ENCODE measurements at places on chromosomes 16 and 17.
A peak's percentile ranks its signal among the peaks of the same experiment; 100 is the strongest.

DNA sequence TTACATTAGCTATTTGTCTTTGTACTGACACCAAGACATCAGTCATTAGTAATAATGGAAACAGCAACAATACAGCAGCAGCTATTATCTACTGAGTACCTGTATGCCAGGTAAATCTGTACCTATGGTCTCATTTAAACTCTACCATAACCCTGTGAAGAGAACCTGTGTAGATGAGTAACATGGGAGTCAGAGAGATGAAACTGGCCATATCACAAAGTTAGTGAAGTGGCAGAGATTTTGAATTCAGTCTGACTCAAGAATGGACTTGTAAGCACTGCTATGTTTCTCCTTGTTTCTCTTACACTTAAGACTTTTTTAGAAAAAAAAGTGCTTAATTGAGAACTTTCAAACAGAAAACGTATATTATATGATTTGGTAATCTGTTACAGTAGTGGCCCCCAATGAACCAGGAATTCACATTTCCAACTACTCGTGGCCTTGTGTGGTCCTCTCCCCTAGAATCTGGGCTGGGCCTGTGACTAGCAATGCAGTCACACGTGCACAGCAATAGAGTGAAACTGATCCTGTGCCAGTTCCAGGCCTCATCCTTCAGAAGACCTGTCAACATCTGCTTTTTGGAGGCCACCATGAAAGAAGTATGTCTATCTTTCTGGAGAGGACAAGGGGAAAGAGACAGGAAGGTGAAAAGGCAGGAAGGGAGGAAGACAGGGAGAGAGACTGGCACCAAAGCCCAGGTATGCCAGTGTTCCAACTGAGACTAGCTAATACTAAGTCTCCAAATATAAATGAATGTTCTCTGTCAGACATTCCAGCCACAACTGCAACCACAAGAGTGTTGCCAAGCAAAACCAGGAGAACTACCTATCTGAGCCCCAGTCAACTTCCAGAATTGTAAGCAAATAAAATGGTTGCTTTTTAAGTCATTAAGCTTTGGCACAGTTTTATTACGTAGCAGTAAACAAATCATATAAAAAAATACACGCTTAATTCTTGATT, 12.0 kb downstream of the CRLF3 start:
- DNase-seq, result peak; percentile 59

DNA sequence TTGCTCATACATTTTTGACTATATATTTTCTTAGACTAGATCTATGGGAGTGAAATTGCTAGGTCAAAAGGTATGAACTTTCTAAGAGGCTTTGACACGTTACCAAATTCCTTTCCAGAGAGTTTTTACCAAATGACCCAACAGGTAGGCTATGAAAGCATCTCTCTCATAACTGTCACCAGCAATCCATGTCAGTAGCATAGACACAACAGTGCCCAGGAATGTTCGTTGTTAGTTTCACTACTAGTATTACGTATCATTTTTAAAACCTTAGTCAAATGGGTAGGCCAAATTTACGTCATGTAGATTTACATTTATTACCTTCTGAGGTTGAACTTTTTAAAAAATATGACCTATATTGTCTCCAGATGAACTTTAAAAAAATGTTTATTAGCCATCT, 66.8 kb downstream of the MARCHF10 start:
- no peak for DNase-seq

DNA sequence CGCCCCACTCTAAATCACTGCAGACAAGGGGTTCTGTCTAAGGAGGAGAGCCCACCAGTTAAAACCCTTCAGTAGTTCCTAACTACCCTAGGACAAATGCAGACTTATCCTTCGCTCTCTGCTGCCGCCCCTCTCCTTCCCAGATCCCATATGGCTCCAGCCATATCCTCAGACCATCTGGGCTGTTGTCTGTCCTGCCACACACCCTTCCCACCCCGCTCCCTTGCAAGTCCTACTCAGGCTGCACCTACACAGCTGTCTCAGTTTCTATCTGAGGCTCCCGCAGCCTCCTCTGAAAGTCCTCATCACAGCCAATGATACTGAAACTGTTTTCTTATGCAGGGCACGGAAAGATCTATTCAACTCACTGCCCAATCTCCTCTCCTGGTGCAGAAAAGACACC, 720 bp upstream of the BCKDK start:
- DNase-seq, result no peak

DNA sequence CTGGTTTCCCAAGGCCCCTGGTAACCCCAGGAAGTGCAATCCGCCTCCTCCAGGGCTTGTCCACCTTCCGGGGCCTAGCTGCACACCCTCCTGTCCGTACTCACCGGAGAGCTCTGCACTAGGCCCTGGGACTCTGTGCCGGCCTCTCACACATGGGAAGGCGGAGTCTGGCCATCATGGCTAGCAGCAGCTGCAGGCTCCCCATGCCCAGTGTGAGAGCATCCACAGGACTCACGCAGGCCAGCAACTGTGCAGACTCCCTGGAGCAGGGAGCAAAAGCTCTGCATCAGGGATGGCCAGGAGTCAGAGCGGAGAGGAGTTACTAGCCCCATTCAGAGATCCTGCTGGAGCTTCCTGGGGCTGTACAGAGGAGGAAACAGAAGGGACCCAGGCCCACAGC, 20.2 kb downstream of the FOXN1 start:
- no peak for DNase-seq

- DNase-seq, result peak; percentile 90
Measured at GRCh38 chr16:21611198-21611555, 11.8 kb downstream of the METTL9 start.

- DNase-seq, result no peak
Measured at GRCh38 chr17:79699386-79700036, 31.2 kb upstream of the ENPP7 start.

- no peak for DNase-seq
Measured at GRCh38 chr17:82603981-82604448, 44.2 kb downstream of the WDR45B start.

DNA sequence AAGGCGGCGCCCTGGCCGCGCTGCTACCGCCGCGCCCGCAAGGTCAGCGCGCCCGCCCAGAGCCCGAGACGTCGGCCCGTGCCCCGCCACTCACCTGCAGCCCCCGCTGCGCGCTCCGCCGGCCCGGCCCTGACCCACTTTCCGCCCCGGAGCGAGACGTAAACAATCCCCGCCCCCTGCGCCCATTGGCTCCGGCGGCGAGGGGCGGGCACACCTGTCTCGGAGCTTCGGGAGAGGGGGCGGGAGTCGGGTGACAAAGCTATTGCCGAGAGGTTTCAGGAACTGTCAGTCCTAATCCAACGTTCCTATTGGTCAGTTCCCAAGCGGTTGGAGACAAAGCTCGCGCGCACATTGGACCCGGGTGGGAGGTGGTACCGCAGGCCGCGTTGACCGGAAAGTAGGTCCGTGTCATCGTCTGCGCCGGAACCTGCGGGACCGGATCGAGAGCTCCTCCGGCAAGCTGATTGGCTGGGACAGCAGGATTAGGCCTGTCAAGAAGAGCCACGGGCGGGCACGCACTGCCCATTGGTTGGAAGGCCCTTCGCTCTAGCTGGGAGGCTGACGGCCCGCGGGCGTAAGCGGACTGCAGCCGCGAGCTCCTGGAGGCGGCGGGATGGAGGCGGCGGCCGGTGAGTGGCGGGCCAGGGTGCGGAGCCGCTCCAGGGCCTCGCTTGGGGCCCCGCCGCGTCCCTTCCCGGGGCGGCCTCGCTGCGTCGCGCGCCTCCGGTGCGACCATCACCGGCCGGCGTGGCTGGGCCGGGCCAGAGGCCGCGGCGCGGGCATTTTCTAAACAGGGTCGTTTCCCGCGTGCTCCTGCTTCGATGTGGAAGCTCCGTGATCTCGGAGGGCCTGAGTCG, at the start of the genes NUBP2 and SPSB3:
Gene NUBP2 (plus strand): TSS at position 553 of the 857 bp plus-strand sequence. CDS start 61 bp downstream, at position 614.
Gene SPSB3 (minus strand): TSS at position 164 of the 857 bp plus-strand sequence. CDS start 1,088 bp downstream, outside the sequence.
- peak; percentile 99 for DNase-seq

GRCh38 chr16:83851473-83851872, 43.7 kb downstream of the HSBP1 start:
- no peak for DNase-seq

GRCh38 chr17:77615703-77616253, 342.7 kb upstream of the TNRC6C start:
- no peak for DNase-seq

- no peak for DNase-seq
Measured at GRCh38 chr17:50865868-50866260, 290 bp downstream of the TOB1 start.

GRCh38 chr17:68200689-68201417, 47.0 kb upstream of the AMZ2 start:
- peak; percentile 33 for DNase-seq

GRCh38 chr17:83175119-83175821, 95.9 kb downstream of the METRNL start:
- no peak for DNase-seq

- peak; percentile 42 for DNase-seq
Measured at GRCh38 chr16:11583166-11583565, 3.6 kb downstream of the LITAF start.

DNA sequence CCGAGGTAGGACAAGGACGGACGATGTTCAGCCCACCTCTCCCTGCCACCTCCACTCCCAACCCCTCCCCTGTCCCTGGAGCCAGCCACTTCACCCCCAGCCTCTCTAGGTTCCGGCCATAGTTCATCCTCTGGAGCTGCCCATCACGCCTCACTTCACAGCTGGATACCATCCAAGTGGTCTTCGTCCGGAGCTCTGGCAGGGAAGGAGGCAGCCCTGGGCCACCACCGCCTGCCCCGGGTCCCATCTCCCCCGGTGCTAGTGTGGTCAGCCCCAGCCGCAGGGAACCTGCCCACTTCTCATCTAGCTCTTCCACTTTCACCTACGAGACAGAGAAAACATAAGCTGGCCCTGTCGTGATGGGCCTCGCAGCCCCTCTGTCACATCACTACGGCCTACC, 6.3 kb upstream of the GPS2 start:
- no peak for DNase-seq

DNA sequence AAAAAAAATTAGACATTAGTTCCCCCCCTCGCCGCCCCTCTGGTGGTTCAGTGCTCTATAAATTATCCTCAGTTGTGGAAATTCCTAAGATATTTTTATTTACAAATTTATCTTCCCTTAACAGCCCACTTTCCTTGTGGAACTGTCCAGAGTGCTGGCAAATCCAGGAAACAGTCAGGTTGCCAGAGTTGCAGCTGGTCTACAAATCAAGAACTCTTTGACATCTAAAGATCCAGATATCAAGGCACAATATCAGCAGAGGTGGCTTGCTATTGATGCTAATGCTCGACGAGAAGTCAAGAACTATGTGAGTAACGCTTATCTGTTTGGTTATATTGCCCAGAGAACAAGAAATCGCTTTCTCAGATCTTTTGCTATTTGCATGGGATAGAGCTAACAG, 2.9 kb downstream of the KPNB1 start:
- DNase-seq, result no peak

DNA sequence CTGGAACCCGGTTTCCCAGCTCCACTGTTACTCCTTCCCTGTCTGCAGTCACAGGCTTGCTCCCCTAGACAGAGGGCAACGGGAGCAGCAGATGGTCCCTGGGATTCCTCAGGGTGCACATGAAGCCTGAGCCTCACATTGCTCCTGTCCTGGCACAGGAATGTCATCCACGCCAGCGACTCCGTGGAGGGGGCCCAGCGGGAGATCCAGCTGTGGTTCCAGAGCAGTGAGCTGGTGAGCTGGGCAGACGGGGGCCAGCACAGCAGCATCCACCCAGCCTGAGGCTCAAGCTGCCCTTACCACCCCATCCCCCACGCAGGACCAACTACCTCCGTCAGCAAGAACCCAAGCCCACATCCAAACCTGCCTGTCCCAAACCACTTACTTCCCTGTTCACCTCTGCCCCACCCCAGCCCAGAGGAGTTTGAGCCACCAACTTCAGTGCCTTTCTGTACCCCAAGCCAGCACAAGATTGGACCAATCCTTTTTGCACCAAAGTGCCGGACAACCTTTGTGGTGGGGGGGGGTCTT, 1.6 kb upstream of the DECR2 start:
- no peak for DNase-seq

DNA sequence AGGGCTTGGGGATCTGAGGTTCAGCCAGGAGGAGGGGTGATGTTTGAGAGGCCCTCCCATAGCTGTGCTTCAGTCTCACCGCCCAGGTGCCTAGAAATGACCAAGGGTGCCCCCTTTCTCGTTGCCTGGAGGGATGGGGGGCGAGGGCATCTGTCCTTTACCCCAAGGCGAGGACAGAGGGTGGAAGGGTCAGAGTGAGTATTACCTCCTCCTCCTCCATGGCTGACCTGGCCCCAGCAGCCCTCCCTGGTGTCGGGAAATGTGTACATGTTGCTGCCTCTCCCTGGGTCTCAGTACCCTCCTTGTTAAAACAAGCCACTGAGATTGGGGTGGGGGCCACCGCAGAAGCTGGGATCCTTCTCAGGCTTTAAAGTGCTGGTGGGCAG, 2.4 kb downstream of the NECAB2 start:
- no peak for DNase-seq

- no peak for DNase-seq
Measured at GRCh38 chr17:57678393-57678792, 66.7 kb downstream of the CCDC182 start.

DNA sequence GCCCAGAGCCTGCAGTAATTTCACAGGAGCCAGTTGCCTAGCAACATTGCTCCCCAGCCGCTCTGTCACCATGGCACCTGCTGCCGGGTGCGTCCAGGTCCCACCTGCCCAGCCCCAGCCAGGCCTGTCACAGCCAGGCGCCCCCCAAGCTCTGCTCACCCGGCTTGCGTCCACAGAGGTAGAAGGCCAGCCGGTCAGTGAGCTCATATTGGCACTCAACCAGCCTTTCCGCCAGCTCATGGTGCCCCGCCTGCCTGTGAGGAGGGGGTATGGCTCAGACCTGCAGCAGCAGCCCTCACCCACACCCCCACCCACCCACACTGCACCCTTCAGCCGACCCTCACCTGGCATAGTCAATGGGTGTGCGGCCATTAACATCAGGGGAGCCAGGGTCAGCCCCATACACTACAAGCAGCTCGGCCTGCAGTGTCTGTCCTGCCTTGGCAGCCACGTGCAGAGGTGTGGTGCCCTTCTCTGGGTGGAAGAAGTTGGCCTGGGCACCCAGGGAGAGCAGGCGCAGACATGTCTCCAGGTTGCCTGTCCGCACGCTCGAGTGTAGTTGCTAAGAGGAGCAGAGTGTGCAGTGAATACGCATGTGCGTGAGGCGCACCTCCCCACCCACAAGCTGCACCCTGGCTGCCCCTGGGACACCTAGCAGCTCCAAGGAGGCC, 7.7 kb downstream of the GIT1 start:
- no peak for DNase-seq

DNA sequence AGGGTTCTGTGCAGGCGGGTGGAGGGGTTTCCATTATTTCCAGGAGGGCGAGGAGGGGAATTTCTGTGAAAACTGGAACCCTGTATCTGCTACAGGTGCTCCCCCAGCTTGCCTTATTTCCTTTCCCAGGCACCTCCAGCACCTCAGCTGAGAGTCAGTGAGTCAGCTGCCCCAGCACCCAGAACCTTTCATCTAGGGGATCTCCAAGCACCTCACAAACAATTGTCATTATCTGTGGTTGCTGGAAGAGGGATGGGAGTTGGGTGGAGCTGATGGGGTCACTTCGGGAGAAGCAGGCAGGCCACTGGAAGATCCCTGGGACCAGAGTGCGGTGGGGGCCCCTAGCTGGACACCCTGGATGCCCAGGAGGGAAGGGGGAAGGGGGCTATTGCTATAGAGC, 10.0 kb upstream of the CLUH start:
- no peak for DNase-seq

Measured in renal cortical epithelial cell (primary cell).